ENCODE measurements at places on chromosomes 2 and 18.

DNA sequence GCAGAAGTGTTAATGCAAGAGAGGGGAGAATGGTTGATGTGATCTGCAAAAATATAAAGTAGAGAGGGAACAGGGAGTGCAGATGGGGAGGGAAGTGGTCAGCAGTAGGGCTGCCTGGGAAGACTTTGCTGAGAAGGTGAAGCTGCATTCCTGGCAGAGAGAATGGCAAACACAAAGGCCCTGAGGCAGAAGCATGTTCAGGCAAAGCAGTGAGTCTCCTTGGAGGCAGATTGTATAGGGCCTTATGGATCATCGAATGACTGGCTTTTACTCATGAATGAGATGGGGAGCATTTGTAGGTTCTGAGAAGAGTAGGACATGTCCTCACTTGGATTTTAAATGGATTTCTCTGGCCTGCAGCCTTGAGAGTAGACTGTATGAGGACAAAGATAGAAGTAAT lies 9.5 kb downstream of the ITGA6 start:
- no peak for DNase-seq

- no peak for DNase-seq
These were observed 110.4 kb downstream of the CTIF start for GRCh38 chr18:48649231-48649630.

- DNase-seq: no peak
These were observed 605 bp downstream of the REV1 start for GRCh38 chr2:99489063-99489760.

DNA sequence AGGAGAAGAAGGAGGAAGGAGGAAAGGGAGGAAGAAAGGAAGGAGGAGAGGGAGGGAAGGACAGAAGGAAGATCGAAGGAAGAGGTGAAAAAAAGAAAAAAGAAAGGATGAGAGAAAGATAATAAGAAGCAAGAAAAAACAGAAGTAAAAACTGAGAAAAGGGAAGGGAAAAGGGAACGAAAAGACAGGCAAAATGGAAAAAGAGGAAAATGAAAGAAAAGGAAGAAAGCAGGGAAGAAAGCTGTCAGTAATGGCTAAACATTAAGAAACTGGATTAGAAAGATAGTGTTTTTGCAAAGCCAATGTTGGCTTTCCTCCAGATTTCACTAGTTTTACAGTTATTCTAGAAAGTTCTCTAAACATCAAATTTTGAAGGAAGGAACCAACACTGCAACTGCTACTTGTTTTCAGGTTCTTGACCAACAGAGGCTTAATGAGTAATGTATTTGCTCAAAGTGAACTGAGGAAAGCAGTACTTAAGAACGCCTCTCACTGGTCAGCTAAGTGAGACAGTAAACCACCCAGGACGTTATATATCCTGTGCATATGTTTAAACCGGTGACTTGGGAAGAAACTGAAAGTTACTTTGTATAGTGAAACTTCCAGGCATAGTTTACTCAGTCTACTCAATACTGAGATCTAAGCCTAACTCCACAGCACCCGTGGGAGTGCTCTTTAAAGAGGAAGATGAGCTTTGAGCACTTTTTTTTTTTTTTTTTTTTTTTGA lies 286.2 kb upstream of the TRIB2 start:
- no peak for DNase-seq

DNA sequence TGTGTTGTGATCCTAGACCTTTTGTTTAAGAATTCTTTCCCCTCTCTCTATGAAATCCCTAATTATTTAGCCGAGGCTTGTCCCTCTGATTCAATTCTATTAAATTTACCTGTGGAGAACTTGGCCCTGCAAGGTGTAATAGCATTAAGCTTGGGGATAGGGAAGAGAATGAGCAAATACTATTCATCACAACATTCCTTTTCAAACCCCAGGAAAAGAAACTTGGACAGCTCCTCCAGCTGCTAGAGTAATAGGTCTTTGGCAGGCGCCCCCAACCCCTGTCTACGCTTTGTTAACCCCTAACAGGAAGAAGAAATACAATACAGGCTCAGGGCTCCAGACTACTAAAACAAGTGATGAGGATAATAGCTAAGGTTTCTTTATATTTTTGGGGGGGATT lies 957.0 kb downstream of the CPS1 start:
- DNase-seq: no peak

GRCh38 chr18:35019933-35020332 lies 21.3 kb upstream of the MAPRE2 start:
- DNase-seq: no peak

GRCh38 chr2:180122874-180123273 lies 115.8 kb upstream of the CWC22 start:
- no peak for DNase-seq

- DNase-seq: no peak
These were observed 102.3 kb downstream of the BOD1L2 start for GRCh38 chr18:57249179-57249578.

DNA sequence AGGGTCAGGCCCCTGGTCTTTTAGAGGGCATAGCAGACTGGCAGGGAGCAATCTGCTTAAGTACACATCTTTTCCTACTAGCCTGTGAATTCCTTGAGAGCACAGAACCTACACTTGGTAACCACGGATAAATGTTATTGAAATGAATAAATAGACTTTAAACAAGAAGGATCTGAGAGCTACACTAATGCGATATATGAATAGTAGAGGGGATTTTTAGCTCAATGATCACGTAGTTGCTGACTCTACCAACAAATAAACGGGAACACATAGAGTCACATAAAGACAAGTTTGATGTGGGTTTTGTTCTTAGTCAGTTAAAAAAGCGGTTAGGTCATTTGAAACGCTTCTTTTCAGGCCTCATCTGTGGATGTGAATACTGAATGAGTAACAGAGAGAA lies 290.3 kb upstream of the CCDC68 start:
- no peak for DNase-seq

GRCh38 chr2:19538411-19538963 lies 180.1 kb upstream of the OSR1 start:
- DNase-seq: no peak

DNA sequence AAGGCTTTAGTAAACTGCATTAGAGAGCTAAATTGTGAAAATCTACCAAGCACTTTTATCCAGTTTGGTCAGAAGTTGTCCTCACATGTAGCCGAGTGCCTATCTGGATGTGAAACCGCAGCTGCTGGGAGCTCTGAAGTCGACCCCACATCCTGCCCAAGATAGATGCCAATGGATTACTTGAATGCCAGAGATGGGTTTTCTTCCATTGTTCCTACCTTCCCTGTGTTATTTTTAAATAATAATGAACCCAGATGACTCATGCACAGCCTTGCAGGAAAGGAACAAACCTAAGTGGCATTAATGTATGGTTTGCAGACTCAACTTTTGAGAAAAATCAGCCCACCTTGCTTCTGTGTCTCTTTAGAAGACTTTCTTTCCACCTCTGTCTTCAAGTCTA lies 408.5 kb downstream of the FBXO15 start:
- DNase-seq: no peak

GRCh38 chr2:73101626-73102256 lies 11.0 kb downstream of the RAB11FIP5 start:
- no peak for DNase-seq

DNA sequence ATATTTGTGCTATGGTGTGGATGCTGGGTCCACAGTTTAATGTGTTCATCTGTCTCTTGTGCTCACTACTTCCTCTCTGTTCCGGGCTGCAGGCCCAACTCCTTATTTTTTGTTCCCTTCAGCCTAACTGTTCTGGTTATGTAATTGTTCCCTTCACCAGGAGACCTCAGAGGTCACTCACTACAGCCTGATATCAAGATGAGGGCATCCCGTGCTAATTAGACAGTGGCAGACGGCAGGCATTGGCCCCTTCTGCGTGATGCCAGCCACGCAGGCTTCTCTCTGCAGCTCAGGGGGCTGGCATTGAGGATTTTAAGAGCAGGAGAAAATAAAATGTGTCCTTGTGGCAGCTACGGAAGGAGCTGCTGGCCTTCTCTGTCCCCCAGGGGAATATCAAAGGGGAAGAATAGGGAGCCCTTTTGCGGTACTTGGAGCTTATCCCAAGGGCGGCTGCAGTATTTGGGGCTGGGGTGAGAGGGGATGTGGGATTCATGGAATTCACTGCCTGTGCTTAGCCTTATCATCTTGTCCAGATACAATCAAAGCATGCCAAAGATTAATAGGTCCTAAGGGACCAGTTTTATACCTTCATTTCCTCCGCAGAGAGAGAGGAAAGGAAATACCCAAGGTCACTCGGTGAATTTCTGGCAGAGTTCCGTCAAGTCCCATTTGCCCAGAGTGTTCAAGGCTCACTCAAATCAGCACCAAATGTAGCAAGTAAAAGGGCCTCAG lies 53.3 kb upstream of the TRIB2 start:
- DNase-seq: no peak

DNA sequence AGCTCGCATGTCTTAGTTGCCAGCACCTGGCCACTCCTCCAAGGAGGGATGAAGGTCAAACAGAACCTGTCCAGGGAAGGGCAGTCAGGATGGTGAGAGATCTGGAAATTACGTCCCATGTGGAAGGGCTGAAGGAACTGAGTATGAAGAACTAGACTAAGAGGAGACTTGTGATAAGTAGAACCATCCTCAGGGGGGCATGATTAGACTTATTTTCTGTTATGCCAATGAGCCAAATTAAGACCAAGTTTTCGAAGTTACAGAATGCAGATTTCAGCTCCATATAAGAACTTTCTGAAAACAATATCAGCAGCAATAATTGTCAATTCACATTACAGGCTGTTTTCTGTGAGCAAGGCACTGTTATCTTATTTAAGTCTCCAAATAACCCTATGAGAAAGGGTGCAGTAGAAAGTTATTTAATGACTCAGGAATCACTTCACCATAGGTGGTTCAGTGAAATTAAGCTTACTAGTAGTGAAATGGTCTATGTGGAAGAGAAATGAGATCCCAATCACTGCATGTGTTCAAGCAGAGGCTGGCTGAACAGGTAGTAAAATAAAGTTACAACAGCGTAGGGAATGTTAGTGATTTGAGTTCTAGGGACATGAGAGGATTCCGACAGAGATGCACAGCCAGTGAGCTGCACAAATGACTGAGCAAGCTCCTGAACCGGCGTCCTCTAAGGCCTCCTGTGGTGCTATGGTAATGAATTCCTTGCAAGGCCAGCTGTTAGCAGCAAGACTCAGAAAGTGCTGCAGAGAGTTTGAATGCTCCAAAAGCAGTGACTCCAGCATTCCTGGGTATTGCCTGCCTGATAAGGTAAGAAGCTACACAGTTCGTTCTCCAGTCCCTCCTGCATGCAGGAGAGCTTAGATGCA lies 4.5 kb upstream of the DYM start:
- DNase-seq: no peak

GRCh38 chr2:105288133-105288532 lies 41.4 kb downstream of the TGFBRAP1 start:
- no peak for DNase-seq

- no peak for DNase-seq
These were observed 4.3 kb downstream of the EPHA4 start for GRCh38 chr2:221567809-221568208.

GRCh38 chr2:2688254-2688653 lies 357.2 kb upstream of the MYT1L start:
- no peak for DNase-seq

- DNase-seq: no peak
These were observed 816 bp downstream of the CDH2 start for GRCh38 chr18:28175930-28176697.

DNA sequence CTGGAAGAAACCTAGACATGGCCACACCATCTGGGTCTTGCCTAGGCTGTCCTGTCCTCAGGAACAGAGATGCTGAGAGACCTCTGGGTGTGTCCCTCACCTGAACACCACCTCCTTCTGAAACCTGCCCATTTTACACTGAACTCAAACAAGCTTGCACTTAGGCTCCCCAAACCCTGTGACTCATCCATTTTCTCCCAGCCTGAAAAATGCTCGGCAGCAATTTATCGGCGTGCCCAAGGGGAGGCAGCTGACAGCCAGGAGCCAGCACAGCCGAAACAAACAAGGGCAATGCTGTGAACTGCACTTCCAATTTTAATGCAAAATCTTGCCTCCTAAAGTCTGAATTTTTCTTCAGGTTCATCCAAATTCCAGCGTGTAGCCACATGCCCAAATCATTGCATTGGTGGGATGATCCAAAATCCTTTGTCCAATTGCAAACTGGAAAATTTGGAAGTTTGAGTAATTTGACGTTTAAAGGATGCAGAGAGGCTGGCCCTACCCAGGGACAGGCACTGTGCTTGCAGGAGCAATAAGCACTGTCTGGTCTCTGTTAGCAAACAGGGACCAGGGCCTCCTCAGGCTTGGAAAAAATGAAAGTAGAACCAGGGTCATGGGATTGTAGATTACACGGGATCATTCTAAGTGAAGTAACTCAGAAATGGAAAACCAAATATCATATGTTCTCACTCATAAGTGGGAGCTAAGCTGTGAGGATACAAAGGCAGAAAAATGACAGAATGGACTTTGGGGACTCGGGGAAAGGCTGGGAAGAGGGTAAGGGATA lies 67.7 kb downstream of the GALNT14 start:
- no peak for DNase-seq

DNA sequence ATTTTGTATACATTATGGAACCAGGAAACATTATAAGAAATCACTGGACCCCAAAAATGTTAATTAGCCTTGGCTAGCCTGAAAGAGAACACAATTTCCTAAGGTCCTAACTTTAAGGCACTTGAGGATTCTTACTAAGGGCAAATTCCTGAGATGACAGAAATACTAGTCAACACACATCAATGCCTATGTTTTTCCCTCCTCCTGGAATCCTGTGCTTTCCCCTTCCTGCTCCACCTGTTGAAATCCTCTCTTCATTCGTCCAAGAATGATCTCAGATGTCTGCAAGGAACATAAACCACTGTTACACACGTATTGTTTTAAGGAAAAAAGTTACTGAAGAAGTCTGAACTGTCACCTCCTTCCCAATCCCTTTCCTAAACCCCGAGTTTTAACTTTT lies 21.2 kb upstream of the DARS1 start:
- no peak for DNase-seq

All from cortex of kidney (tissue), 1 donor.